Posterior cingulate gyrus (tissue), 11 donors: ENCODE measurements at places on chromosomes 3 and 15.

GRCh38 chr3:171255236-171255806, 204.9 kb downstream of the TNIK start:
- DNase-seq, result no peak

GRCh38 chr3:190531406-190531805, 17.5 kb downstream of the IL1RAP start:
- no peak for DNase-seq

DNA sequence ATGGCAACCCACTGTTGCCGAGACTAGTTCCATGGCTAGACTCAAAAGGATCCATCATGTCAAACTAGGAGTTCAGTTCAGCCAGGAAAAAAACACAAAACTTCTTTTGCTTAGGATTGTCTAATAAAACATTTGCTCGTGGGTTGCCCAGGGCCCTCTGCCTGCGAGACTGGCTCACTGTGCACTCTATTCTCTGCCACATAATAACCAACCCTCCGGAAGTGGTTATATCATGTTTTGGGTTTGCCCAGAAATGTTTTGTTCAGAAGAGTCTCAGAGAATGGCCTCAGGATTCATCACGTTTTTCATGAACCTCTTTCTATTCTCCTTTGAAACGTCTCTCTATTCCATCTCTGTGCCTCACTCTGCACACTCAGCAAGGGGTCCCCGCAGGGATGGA, 216.1 kb downstream of the SV2B start:
- DNase-seq, result no peak

DNA sequence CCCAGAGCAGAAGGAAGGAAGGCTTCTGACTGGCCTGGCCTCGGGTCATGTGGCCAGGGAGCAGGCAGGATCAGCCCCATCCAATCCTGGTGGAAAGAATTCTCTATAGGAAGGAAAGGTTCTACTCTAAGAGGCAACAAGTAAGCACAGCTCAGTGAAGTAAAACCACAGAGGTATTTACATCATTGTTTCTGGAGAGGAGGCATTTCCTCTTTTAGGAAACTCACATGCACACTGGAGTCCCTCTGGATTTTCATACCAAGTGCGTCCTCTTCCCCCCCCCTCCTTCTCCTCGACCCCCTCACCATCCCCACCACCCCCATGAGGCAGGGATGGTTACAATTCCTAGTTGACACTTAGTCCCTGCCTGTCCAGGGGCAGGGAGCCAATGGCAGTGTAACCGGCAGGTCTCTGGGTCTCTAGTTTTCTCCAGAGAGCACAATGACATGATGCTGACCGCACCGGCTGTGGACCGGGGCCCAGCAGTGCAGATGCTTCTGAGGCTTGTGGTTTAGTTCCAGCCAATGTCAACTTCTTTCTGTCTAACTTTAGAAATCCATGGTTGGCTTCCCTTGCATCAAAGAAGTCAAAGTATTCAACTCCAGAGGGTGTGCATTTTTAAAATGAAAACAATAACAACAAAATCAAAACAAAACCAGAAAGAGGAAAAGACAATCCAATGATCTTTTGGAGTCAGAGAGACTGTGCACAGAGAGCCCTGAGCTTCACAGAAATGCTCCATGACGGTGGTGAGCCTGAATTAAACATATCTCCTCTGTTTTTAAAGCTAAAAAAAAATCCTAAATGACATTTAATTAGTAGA, 230.3 kb upstream of the TLE3 start:
- no peak for DNase-seq

DNA sequence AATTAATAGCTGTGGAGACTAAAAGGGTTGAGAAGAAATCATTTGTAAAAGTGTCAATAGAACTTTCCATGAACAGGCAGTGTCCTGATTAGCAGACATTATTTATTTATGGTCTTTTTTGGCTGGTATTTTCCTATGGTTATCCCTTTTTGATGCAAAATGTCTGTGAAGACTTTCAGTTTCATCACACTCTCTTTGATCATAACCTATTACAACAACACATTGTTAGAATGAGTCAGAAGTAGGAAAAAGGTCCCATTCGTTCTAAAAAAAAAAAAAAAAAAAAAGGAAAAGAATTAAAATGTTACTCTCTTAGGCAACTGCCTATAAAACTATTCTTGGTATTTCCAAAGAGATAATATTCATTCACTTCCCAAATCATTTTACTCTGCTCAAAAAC, 62.1 kb downstream of the SLC49A4 start:
- DNase-seq, result no peak

GRCh38 chr3:37852097-37852496, 9.6 kb upstream of the CTDSPL start:
- no peak for DNase-seq

DNA sequence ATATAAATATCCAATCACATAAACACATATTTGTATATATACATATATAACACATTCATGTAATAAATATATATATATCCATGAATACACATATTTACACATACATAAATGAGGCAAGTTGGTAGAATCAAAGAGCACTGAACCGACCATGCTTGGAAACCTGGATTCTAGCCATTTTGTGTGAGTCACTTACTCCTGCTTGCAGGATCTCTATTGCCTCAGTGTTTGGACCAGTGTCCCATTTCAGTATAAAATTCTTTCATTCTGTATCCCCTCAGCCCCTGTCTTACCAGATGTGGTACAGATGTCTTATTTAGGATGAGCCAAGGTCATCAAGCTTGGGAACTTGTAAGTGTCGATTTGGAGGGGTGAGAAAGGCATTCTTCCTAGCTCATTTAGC, 391.4 kb upstream of the FRG2C start:
- DNase-seq, result no peak

GRCh38 chr3:136932523-136932922, 25.3 kb upstream of the IL20RB start:
- no peak for DNase-seq

GRCh38 chr3:129013491-129013891, 12.4 kb downstream of the EFCC1 start:
- DNase-seq, result no peak

DNA sequence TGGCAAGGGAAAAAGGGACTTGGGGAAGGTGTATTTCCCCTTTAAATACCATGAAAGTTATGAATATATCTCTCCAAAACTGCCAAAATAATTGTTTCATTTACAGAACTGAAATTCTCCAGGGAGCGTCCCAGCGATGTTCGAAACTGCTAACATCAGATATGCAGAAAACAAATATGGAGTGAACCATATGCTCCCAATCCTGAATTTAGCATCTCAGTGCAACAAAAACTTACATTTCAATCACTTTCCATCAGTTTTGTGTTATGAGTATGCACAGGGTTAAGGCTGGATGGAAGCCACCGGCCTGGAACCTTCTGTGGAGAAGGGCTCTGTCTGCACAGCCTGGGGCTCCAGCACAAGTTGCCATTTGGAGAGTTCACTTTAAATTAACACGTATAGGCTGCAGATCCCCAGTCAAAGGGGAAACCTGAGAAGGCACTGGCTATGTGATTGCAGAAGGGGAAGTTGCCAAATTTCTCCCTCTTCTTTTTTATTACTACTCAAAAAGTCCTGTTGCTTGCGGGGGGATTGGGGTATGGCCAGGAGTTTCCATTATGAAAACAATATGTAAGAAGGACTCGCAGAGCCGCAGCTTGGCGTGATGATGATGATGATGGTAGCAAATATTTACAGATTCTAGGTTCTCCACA, 56.9 kb upstream of the FOXP1 start:
- DNase-seq, result no peak

- DNase-seq, result no peak
Measured at GRCh38 chr3:105930733-105931132, 61.9 kb upstream of the CBLB start.

DNA sequence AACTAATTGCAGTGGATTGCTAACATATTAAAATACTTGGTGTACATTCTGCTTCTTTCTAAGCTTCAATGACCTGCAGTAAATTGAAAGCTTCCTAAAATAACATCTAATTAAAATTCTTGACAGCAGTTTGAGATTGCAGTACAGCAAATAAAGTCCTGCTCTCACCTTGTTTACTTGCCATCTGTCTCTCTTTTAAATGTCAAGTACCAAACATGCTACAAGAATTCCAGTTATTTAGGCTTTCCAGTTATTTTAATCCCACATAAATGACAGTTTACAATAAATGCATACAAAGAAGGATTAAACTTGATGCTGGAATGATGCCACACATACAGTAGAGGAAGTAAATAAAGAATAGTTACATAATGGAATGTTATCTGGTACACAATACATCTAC, 33.2 kb downstream of the CBLB start:
- DNase-seq, result no peak

GRCh38 chr15:76200641-76201105, 110.6 kb downstream of the ETFA start:
- no peak for DNase-seq

- DNase-seq, result peak; percentile 92
Measured at GRCh38 chr15:74695597-74696397, at the start of gene EDC3. Gene EDC3, minus strand, starts transcription at chr15:74696024. Its CDS starts 20,900 bp downstream, at chr15:74675124.

- DNase-seq, result no peak
Measured at GRCh38 chr3:58271901-58272501, 34.0 kb upstream of the RPP14 start.

GRCh38 chr15:60350108-60350507, 47.7 kb downstream of the ANXA2 start:
- no peak for DNase-seq

DNA sequence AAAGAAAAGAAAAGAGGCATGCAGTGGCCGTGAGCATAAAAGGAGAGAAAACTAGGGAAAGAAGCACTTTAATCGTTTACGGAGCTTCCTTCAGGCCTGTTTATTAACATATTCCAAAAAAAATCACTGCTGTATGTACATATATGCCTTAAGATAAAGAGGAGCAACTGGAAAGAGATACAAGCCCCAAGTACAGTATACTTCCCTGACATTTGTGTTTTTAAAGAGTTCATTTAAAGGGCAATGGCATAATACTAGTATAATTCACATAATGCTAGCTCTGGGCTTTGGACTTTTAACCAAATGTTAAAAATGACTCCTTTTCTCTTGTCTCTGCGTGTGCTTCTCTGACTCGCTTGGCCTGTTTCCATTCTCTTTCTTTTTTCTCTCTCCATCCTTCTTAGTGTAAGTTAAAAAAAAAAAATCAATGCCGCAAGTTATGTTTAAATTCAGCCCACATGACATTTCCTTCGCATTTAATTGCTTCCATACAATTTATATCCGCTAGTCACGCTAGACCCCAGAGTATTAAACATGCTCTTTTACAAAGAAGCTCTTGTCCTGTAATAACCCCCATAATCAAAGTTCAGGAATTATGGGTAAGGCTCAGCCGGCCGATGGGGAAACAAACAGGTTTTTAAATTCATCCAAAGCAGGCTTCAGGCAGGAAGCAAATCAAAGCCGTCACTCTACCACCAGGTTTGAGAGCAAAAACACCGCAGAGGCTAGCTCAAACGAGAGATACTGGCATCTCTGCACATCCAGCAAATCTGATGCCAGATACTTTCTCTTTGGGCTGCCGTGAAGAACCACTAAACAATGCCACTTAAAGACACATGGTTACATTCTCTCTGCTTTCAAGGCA, 19.4 kb downstream of the WWTR1 start:
- DNase-seq, result no peak

DNA sequence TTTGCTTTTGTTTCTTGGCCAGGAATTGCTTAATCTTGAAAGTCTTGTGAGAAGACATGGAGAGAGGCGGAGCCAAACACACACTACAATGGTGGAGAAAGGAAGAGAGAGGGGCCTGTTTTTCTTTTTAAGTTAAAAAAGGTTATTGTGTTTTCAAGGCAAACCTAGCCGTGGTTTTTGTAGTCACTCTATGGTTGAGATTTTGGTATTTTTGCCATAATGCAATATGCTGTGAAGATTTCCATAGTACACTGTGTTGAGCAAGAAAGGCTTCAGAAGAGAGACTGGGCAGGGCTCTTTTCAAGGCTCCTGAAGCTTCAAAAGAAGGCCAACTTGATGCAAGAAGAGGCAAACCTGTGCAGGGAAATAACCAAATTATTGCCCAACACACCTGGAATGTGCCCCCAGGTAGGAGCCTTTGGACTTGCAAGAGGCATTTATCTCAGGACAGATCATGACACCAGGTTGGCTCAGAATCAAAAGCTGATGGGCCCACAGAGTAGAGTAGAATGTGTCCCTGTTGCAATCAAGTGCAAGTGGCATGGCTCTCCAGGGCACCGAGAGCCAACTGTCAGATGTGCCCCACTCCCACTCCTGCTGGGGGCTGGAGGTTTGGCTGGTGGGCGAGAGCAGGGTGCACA, 22.1 kb downstream of the AMOTL2 start:
- no peak for DNase-seq

DNA sequence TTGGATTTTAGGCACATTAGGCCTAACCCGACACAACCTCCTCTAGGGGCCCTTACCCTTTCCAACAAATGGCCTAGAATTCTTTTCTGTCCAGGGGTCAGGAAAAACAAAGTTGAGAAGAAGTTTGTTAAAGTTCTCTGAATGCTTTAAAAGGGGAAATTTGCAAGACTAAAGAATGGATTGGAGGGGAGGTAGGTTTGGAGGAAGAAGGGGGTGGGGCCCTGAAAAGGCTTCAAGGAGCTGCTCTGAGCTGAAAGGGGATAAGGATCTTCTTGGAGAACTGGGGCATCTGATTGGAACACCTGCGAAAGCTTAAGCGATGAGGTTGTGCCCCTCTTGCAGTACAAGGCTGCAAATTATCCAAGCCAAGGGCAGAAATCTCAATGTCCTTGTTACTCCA, 3.9 kb upstream of the SENP2 start:
- no peak for DNase-seq

- DNase-seq, result no peak
Measured at GRCh38 chr15:76885212-76885611, 19.9 kb downstream of the SCAPER start.

DNA sequence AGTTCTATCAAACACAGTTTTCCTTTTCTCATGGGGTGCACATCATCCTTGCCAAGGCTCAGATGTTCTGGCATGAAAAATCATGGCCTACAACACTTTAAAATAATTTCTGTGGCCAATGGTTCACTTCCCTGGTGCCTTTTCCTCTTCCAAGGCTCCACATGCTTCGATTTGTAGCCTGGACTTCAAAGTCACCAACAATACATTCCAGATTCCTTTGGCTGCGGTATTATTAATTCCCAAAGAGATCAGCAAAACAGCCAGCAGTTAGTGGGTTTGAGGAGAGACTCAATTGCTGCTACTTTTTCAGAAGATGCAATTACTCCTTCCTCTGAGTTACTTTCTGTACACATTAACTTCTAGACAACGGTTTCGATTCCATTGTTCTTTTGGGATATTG, 80.3 kb upstream of the CCDC80 start:
- no peak for DNase-seq

DNA sequence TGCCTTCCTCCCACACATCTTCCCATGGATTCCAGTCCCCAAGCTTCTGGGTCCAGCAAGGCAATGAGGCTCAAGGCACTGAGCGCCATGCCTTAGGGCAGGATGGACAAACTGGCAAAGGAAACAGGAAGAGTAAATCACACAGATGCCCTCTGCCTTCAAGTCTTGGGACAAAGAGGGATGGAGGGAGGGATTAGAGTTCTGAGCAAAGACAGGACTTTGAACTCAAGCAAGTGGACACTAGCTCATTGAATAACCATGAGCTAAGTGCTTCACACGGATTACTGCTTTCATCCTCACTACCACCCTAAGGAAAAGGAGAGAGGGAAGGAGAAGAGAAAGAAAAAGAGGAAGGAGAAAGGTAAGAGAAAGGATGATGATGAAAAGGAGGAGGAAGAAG, 7.6 kb upstream of the THBS1 start:
- no peak for DNase-seq

GRCh38 chr3:31008994-31009393, 114.5 kb upstream of the GADL1 start:
- DNase-seq, result no peak
